KBM-7 (cell line): ENCODE measurements at places on chromosomes 16 and 17.

- DNase-seq = no peak
These were observed 89.5 kb upstream of the BCAR1 start for GRCh38 chr16:75340741-75341491.

- no peak for DNase-seq
These were observed 94.6 kb downstream of the CMIP start for GRCh38 chr16:81539009-81539758.

DNA sequence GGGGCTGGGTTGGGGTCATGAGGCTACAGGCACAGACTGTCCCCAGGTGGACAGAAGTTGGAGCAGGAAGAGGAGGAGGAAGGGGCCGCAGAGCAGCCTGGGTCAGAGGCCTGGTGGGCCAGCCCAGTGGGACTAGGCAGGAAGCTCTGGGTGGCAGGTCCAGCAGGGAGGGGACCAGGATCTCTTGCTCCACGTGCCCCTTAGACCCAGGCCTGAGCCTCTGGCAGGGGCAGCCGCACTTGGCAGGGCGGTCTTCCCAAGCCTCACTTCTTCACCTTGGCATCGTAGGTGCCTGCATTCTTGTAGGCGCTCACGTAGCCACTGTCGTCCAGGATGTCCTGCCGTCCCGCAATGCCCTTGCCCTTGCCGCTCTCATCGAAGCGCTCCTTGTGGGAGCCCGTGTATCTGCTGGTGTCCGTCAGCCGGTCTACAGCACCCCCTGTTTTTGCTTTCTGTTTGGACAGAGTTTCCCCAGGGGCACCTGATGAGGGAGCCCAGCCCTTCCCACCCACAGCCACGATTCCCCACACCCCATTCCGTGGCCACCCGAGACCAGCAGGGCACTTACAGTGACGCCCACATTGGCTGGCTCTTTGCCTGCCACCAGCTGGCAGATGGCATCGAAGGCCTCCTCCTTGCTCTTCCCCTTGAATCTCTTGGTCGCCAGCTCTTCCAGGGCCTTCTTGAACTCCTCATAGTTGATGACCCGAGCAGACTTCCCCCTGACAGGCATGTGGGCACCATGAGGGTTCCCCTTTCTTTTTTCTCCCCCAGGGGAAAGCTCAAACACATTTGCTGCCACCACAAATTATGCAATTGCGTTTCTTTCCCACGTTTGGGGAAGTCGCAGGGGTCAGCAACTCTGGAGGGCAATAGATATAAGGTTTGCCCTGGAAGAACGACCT is 3.1 kb downstream of the TPPP3 start:
- DNase-seq = peak; percentile 61

- no peak for DNase-seq
These were observed 524.9 kb downstream of the WWOX start for GRCh38 chr16:78624366-78624765.

GRCh38 chr17:75151930-75152329 is 2.4 kb downstream of the JPT1 start:
- no peak for DNase-seq

DNA sequence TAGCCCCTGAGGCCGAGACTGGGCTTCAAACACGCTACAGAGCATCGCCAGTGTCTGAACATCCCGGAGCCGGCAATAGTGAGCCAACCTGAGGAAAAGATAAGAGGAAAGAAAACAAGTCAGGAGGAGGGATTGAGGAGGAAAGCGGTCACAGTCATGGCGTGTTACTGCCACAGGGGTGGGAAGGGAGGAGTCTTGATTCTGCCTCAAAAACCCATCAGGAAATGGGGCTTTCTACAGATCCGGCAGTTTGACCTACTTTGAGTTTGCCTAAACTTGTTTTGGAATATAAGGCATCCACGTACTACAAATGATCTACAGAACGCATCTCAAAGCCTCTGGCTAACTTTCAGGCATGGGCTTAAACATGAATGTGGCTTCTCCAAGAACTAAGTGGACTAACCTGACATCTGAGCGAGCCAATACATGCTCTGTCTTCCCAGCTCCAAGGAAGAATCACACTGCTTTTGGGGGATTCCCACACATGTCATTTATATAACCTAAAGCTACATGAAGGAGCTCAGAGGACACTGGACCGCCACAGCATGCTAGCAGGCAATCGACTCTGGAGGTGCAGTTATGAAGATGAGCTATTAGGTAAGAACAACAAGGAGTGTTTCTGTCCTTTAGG is 96.6 kb downstream of the WDR59 start:
- no peak for DNase-seq

GRCh38 chr17:17647524-17648178 is 33.6 kb upstream of the RAI1 start:
- DNase-seq = no peak

DNA sequence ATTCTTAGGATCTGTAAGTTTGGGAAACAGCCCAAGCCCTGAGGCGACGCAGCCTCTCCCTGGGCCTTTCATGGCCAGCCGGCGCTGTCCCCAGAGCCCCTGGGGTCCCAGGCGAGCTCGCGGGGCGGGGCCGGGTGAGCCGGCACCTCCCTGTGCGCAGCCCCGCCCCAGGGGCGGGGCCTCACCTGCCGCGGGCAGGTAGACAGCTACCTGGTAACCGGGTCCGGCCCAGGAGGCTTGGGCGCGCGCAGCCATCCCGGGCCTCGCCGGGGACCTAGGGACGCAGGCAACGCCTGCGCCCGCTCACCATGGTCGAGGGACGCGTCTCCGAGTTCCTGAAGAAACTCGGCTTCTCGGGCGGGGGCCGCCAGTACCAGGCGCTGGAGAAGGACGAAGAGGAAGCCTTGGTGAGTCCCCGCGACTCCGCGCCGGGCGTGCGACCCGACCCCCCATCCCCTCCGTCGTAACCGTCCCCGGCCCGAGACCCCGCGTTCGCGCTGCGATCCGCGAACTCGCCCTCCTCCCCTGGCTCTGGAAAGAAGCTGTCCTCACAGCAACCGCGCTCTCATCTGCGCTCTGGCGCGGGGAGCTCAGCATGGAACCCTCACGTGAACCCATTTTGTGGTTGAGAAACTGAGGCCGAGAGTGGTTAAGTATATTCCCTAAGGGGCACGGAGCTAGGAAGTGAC is at the start of gene ATP2C2:
Gene ATP2C2, plus strand, starts transcription at position 231 of the 689 bp plus-strand sequence. Its CDS starts 78 bp downstream, at position 309.
- DNase-seq = no peak

GRCh38 chr17:54666559-54666958 is 234.1 kb upstream of the TOM1L1 start:
- no peak for DNase-seq

DNA sequence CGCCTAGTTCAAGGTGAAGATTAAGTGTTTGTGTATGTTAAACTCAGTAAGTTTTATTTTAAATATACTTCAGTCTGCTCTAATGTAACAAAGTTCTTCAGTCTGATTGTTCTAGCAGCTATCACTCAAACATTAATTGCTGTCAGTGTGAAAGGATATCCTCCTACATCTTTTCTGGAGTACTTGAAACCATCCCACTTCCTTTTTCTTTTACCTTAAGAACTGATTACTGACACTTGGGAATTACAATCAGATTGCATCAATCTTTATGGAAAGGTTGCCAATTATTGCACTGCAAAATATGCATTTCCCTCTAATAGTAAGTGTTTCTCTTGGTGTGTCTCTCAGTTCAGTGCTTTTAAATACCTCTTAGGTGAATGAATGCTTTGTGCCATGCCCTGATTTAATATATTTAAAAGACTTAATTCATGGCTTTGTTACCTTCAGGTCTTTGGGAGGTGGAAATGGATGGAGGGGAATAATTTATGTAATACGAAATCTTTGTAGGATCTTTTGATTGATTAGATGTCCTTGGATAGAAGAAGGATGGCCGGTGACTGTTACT is 16.6 kb downstream of the MRTFB start:
- no peak for DNase-seq

- no peak for DNase-seq
These were observed 224.6 kb downstream of the HAPSTR1 start for GRCh38 chr16:9316008-9316407.

DNA sequence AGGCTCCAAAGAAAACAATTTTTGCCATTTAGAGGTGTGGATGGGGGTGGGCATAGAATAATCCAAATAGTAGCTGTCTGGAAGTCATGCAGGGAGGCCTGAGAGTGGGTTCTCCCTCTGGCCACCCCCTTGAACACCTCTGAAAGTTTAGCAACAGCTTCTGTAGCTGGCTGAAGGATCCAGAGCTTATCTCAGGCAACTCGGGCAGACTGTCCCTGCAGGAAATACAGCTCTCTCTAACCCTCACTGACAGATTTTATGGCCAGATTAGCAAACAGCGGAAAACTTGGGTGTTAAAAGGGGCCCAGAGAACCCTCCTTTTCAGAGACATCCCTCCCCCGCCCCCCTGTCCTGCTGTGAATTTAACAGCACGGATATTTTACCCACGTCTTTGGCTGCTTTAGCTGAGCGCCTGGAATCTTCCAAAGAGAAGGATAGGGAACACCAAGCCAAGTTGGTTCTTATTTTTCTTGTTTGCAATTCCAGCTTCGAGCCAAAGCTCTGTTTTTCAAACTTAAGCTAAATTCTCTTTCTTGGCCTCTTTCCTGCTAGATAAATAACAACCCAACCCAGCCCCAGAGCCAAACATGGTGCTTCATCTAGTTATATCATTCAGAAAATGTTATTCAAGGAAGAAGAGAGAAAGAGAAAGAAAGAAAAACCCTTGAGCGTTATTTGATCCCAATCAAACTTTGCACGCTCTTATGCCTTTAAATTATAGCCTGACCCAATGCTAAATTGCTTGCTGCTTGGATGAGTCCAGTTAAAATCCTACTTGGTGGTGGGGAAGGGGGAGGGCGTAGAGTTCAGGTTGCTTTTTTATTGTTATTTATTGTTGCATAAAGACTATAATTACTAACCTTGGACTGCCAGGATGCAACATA is 2.3 kb upstream of the HOXB2 start:
- DNase-seq = peak; percentile 90

DNA sequence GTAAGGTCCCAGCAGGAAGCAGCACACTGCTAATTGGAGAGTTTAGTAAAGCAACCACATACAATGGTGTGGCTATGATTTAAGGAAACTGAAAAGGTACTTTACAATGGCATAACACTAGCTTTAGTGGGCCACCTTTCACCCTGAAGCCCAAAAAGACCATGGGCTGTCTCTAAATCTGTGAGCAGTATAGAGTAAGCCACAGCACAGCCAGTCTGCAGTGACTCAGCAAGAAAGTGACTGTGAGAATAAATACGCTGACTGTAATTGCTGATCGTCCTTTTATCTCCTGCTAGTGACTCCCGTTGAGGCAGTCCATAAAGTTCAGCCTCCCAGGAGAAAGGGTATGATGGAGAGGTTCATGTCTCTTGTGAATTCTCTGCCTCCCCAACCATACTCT is 679.8 kb upstream of the KIF2B start:
- no peak for DNase-seq

DNA sequence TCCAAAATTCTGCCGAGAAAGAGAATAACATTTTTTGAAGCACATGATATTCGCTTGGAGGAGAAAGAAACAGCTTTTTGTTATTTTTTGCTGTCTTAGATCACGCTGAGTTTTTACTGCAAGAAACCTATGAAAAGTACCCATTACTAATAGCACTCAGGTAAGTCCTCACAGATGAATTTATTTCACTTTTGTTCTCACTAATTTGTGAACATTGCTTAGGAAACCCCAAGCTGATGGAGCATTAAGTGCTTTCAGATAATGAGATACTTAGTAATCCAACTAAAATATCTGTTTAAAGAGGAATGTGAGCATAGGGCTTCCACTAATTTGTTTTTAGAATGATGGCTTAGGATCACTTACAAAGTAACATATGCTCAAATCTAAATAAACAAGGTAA is 45.7 kb downstream of the MYO1D start:
- no peak for DNase-seq

- no peak for DNase-seq
These were observed 29.7 kb downstream of the ARL4D start for GRCh38 chr17:43428524-43428923.

DNA sequence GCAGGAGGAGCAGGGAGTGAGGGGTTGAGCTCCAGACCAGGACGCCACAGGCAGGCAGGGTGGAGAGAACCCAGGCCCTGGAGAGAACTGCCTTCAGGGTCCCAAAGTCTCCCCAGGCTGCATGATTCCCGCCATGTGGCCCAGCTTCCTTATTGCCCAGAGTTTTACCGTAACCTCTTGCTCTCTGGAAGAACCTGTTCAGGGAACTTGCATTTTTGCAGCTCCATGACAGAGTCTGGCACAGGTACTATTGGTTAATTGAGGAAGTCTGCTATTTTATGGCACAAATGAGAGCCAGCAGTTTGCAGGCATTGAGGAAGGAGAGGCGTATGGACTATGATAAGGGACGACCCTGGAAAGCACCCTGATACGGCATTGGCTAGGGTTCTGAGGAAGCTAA is 11.6 kb upstream of the NOS2 start:
- no peak for DNase-seq

- no peak for DNase-seq
These were observed 19.4 kb downstream of the TMIGD1 start for GRCh38 chr17:30314474-30314873.

DNA sequence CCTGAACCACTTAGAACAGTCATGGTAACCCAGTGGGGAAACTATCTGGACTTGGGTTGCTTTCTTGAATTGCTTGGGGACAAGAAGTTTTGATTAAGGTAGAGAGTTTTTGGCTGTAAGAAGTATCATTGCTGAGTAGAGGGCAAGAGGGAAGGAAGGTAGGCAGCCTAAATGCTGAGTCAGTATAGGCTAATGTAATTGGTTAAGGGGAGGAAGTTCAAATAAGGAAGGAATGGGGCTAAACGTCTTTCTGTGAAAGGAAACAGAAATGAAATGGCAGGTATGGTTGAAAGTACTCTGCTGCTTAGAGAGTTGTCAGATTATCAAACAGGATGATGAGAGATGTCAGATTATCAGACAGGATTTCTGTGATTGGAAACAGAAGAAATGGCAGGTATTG is 20.3 kb downstream of the KPNB1 start:
- peak; percentile 49 for DNase-seq

DNA sequence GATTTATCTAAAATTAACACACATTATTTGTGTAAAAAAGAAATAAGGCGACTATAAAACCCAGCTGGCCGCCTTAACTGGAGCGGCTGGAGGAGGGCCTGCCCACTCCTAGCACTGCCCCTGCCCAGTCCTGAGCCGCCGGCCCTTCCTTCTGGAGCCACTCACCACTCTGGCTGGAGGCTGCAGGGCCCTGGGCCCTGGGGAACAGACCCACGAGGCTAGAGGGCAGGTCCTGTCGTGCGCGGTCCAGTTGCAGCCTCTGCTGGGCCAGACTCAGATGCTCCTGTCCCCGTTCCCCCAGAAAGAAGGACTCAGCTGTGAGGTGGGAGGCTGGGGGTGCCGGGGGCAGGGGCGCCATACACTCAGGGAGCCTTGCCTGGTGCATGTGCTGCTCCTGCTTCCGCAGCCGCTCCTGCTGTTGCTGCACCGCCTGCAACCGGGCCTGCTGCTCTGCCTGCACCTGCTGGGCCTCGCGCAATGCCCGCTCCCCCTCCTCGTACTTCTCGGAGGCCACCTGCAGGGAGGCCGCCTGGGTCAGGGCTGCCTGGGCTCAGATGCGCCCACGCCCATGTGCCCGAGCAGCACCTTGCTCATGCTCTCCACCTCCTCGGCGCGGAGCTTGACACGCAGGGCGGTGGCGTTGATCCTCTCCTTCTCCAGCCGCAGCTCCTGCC is 9.0 kb upstream of the MRPL38 start:
- no peak for DNase-seq

- DNase-seq = peak; percentile 69
These were observed 40.3 kb downstream of the CYB561 start for GRCh38 chr17:63405741-63406261.
